Dermis blood vessel endothelial cell (primary cell): ENCODE measurements at places on chromosomes 7 and 10. TPM values are rescaled to one million over a fixed set of nuclear protein-coding genes. Genes with fewer than 3 reads are reported as not detected.

THNSL1 gene
- total RNA-seq: 2.9 and 4.3 TPM in 2 replicates

INHBA gene
- total RNA-seq: 0.60 and 1.0 TPM in 2 replicates

ELAPOR2 gene
- total RNA-seq: 108 and 168 TPM in 2 replicates

BICC1 gene
- 0.79 and 2.6 TPM in 2 replicates for total RNA-seq

GRCh38 chr10:49255883-49256282 lies 43.1 kb upstream of the C10orf71 start:
- DNase-seq: no peak

DNA sequence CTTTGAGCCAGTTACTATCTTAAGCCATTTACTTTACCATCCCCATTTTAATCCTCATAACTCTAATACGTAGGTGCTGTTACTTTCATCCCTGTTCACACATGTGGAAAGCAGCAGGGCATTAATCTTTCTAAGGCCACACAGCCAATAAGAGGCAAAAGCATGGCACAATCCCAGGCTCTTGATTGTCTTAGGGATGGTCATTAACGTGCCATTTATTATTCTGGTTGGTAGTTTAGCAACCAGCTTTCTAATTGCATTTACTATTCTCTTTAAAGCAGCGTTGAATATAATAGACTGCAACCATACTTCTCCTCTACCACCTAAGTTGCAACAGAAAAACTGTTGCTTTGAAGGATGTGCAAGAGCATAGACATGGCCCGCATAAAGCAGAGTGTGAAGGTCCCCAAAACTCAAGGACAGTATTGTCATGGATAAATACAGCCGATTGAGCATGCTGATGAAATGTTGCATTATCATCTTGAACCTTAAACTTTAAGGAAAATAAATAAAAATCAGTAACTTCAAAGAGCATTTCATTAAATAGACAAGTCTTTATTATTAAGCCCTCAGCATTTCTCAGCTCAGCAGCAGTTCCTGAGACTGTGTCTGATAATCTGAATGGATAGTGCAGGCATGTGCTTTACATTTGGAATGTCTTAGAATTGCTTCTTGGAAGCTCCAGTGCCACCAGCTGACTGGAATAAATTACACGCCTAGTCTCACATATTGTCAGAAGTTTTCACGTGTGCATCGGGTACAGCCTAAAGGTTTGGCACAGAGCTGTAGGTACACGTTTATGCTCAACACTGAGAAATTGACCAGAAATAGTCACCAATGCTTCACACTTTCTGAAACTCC lies 467.1 kb downstream of the SDK1 start:
- DNase-seq: no peak

- DNase-seq: no peak
Observed at GRCh38 chr10:75887992-75888680, 456.7 kb downstream of the LRMDA start.

GRCh38 chr7:67738958-67739357 lies 742.3 kb downstream of the TYW1 start:
- DNase-seq: no peak

DNA sequence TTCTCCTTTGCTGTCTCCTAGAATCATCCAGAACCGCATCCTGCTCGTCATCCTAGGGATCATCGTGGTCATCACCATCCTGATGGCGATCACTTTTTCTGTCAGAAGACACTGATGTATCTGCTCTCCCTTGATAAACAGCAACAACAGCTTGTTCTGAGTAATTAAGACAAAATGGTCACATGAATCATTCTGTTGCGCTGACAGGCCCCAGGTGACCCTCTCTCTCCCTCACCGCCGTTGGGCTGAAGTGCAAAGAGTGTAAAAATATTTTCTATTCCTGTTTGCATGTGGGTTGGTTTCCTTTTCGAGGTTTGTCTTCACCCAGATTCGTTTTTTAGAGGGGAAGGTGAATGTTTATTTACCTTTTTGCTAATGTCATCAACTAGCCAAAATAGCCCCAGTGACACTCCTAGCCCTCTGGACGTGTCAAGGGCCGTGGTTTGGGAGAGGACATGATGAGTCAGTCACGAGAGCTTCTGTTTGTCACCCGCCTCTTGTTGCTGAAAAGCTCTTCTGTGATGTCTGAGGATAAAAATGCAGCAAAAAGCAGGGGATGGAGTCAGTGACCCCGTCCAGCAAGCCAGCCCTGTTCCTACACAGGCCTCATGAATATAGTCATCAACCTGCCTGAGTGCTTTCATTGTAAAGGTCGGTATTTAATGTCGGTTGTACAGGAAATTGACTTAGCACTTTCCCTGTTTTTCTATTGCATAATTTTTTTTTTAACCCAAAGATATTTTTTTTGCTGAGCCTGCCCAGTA lies 134.6 kb upstream of the TCF7L2 start:
- peak; percentile 45 for DNase-seq

- DNase-seq: peak; percentile 19
Observed at GRCh38 chr10:72567889-72568640, 57.8 kb downstream of the MICU1 start.
